ENCODE measurements at places on chromosomes 11 and 22. TPM values are rescaled to one million over a fixed set of nuclear protein-coding genes. Genes with fewer than 3 reads are reported as not detected.

Gene CELSR1
- 0.83 TPM for total RNA-seq

Gene RIBC2
- 3.5 TPM for total RNA-seq

Gene CCND1
- 1.5 TPM for total RNA-seq

Gene ARHGEF17
- 0.07 TPM for total RNA-seq

Gene KRTAP5-2
- total RNA-seq = not detected

DNA sequence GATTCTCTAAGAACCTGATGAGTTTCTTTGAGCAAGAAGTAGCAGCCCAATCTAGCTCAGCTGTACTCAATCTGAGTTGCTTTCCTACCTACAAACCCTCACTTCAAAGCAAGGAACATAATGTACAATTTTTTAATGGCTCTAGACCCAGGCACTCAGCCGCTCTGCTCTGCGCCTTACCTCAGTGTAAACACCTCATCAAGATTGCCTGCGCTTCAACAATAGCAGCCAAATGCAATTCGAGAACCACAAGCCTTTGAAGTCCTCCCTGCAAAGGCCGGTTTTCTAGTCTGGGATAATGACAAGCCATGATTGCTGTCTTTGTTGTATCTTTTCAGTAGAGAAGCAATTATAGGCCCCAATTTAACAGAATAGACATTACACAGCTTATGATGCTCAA lies 38.0 kb downstream of the JHY start:
- no peaks in the 10 kb centered on the region for H3K36me3 ChIP-seq
- no peak for DNase-seq
- no peak overlapping the region for H3K4me3 ChIP-seq
- H3K27me3 ChIP-seq = no peaks in the 10 kb centered on the region
- H3K4me1 ChIP-seq = no peaks in the 10 kb centered on the region

DNA sequence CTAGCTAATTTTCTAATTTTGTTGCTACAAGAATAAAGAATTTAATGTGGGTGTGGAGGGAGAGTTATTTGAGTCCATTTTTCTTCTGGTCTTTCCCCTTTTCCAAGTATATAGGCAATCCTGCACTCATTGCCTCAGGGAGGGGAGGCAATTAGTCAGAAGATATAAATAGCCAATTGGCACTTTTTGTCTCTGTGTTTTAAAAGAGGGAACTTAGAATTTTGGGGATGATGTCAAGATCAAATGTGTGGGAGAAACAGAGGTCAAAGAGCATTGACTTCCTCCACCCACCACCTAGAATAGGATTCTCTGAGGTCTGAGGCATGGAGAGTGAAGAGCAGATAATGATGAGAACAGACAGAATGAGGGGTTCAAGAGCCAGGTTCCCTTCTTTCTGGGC lies 120.3 kb upstream of the ZC3H12C start:
- H3K27me3 ChIP-seq = peaks cover 13% of the 10 kb centered on the region
- H3K4me1 ChIP-seq = peaks cover 12% of the 10 kb centered on the region
- H3K27ac ChIP-seq = no peak overlapping the region
- H3K36me3 ChIP-seq = no peaks in the 10 kb centered on the region

DNA sequence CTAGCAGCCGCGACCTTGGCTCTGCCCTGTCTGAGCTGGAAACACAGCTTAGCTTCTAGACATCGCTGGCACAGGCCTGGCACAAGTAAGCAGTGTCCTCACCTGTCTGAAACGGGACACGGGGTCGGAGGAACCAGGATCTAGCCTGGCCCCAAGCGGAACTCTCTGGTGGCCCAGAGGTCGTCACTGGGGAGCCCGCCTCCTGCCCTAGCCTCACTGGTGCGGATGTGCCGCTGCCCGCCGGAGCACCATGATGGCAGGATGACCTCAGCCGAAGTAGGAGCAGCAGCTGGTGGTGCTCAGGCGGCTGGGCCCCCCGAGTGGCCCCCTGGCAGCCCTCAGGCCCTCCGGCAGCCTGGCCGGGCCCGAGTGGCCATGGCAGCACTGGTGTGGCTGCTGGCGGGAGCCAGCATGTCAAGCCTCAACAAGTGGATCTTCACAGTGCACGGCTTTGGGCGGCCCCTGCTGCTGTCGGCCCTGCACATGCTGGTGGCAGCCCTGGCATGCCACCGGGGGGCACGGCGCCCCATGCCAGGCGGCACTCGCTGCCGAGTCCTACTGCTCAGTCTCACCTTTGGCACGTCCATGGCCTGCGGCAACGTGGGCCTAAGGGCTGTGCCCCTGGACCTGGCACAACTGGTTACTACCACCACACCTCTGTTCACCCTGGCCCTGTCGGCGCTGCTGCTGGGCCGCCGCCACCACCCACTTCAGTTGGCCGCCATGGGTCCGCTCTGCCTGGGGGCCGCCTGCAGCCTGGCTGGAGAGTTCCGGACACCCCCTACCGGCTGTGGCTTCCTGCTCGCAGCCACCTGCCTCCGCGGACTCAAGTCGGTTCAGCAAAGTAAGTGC lies 871 bp downstream of the SLC35E4 start:
- peak; percentile 33 for DNase-seq
- peak overlapping the region; percentile 91 for H3K4me3 ChIP-seq
- no peak overlapping the region for H3K27ac ChIP-seq

- peaks cover 40% of the 10 kb centered on the region for H3K4me1 ChIP-seq
- no peak for DNase-seq
- no peak overlapping the region for H3K4me3 ChIP-seq
- no peaks in the 10 kb centered on the region for H3K27me3 ChIP-seq
- no peak overlapping the region for H3K27ac ChIP-seq
- peaks cover 3% of the 10 kb centered on the region for H3K36me3 ChIP-seq
These were observed 4.9 kb downstream of the PTDSS2 start for GRCh38 chr11:454801-455565.

GRCh38 chr22:37760152-37760551 lies 47.6 kb upstream of the GCAT start:
- H3K27ac ChIP-seq = no peak overlapping the region
- H3K27me3 ChIP-seq = no peaks in the 10 kb centered on the region
- no peaks in the 10 kb centered on the region for H3K4me1 ChIP-seq
- no peak overlapping the region for H3K4me3 ChIP-seq
- no peak for DNase-seq

GRCh38 chr11:74397501-74398243 lies 561 bp downstream of the PGM2L1 start:
- peaks cover 48% of the 10 kb centered on the region for H3K4me1 ChIP-seq
- peaks cover 5% of the 10 kb centered on the region for H3K36me3 ChIP-seq
- H3K27me3 ChIP-seq = no peaks in the 10 kb centered on the region
- H3K4me3 ChIP-seq = peak overlapping the region; percentile 98

- H3K27me3 ChIP-seq = peaks cover 37% of the 10 kb centered on the region
- H3K4me1 ChIP-seq = peaks cover 13% of the 10 kb centered on the region
- H3K27ac ChIP-seq = no peak overlapping the region
- no peaks in the 10 kb centered on the region for H3K36me3 ChIP-seq
- peak overlapping the region; percentile 59 for H3K4me3 ChIP-seq
- no peak for DNase-seq
These were observed 1.7 kb downstream of the RASL10A start for GRCh38 chr22:29313576-29314466.

DNA sequence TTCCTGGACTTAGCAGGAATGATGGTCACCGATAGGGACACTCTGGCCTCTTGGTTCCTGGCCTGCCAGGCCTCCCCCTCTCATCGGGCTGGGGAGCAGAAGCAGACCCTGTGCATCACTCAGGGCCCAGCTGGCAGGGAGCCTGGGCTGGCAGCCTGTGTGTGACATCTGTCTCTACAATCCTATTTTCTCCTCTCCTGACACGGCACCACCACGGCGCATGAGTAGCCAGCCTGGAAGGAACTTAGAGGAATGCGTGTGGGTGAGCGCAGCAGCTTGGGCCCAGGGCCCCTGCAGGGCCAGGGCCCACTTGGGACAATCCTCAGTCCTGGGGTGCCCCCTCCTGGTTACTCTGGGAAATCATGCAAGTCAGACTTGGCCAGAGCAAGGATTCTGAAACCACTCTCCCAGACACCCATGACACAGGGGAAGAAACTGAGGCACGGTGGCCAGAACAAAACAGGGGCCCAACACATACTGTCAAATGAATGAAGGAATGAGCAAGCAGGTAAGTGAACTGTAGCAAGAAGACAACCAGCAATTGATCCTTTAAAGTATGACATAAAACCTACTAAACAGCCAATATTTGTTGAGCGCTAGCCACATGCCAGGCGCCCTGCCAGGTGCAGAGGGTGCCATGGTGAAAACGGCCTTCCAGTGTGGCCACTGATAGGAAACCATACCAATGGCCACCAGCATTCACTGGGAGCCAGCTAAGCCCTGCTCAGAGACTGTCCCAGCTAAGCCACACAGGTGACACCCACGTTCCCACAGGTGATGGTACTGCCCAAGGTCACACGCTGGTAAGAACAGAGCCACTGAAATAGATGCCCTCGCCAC lies 13.3 kb downstream of the RSPH14 start:
- no peak overlapping the region for H3K4me3 ChIP-seq
- H3K4me1 ChIP-seq = peaks cover 5% of the 10 kb centered on the region
- H3K36me3 ChIP-seq = no peaks in the 10 kb centered on the region
- H3K27ac ChIP-seq = no peak overlapping the region
- no peaks in the 10 kb centered on the region for H3K27me3 ChIP-seq
- DNase-seq = peak; percentile 72

DNA sequence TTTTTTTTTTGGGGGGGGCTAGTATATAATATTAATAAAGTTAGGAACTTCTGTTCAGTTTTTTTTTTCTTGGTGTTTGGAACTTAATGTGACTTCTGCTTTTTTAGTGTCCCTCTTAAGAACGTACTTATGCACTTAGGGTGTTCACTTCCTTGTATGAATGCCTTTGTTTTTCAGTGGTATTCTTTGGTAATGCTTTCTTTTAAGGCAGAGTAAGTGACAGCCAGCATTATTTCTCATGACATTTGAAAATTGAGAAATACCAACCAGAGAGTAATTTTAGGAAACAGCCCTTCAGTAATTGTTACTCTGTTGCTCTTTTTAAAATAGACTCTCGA lies 2.4 kb downstream of the GRK3 start:
- H3K4me1 ChIP-seq = peaks cover 51% of the 10 kb centered on the region
- no peak overlapping the region for H3K27ac ChIP-seq
- peaks cover 6% of the 10 kb centered on the region for H3K36me3 ChIP-seq
- peak overlapping the region; percentile 99 for H3K4me3 ChIP-seq
- peaks cover 20% of the 10 kb centered on the region for H3K27me3 ChIP-seq

DNA sequence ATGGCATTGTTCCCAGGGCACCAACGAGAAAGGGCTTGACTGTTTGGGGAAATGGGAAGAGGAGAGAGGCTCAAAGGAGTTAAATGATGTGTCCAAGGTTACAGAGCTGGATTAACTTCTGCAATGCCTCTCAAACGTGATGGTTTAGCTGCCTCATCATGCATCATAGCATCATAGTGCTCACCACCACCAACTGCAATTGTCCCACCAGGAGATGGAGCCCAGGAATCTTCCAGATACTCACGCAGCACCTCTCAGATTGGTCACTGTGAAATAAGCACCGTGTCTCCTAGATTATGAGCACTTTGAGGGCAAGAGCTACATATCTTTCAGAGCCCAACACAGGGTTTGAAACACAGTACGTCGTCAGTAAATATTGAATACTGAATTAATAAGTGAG lies 69.2 kb downstream of the PRSS23 start:
- H3K27ac ChIP-seq = no peak overlapping the region
- no peak overlapping the region for H3K4me3 ChIP-seq
- H3K36me3 ChIP-seq = no peaks in the 10 kb centered on the region
- no peak for DNase-seq

- no peaks in the 10 kb centered on the region for H3K36me3 ChIP-seq
- DNase-seq = no peak
- no peaks in the 10 kb centered on the region for H3K4me1 ChIP-seq
These were observed 1086.3 kb downstream of the FAM181B start for GRCh38 chr11:81647374-81647773.

DNA sequence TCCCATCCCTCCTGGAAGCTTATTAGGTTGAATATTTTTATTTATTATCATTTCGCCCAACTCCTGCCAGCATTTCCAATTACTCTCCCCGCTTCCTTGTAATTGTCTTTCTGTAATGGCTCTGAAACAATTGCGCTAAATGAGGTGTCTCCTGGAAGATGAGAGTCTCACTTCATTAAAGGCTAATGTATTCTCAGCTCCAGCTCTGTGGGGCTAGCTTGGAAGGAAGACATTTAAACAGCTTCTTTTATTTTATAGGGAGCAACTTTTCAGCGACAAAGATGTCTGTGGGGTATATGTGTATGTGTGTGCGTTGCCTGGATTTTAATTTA lies 86.6 kb downstream of the PKNOX2 start:
- no peak overlapping the region for H3K4me3 ChIP-seq
- no peak for DNase-seq
- no peak overlapping the region for H3K27ac ChIP-seq
- peaks cover 11% of the 10 kb centered on the region for H3K27me3 ChIP-seq
- no peaks in the 10 kb centered on the region for H3K36me3 ChIP-seq

DNA sequence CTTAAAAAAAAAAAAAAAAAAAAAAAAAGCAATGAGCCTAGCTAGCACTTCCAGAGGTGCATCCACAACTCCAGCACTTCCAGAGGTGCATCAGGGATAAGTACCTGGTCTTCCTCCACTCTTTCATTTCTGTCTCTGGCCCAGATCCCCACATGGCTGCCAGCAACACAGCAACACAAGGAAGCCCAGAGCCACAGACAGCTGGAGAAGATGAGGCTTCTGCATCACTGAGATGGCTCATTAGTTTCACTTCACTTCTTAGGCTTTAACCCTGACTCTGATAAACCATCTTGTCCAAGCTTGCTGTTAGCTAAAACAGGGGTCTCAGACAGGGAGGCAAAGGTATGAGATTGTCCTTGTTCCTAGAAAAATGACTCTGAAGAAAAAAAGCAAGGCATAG lies 35.6 kb downstream of the PC start:
- no peak for DNase-seq
- no peak overlapping the region for H3K4me3 ChIP-seq
- H3K27me3 ChIP-seq = no peaks in the 10 kb centered on the region
- no peaks in the 10 kb centered on the region for H3K4me1 ChIP-seq
- no peak overlapping the region for H3K27ac ChIP-seq
- H3K36me3 ChIP-seq = no peaks in the 10 kb centered on the region

DNA sequence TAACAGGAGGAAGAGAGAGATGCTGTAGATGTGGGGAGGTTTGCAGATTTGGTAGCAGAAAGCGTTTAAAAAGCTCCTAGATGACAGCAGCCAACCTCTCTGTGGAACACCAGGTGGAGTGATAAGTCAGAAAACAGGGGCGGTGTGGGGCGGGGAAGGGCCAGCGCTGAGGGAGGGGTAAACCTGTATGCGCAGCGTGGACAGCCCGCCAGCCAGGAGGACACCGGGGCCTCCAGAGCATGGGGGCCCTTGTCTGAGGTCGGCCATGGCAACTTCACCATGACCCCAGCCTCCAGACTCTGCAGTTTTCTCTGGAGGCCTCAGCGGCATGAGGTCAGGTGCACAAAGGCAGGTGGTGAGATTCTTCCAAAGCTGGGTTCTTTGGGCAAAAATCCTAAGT lies 423.7 kb downstream of the BRD1 start:
- peaks cover 27% of the 10 kb centered on the region for H3K27me3 ChIP-seq
- H3K4me3 ChIP-seq = no peak overlapping the region
- H3K36me3 ChIP-seq = no peaks in the 10 kb centered on the region
- H3K4me1 ChIP-seq = no peaks in the 10 kb centered on the region
- DNase-seq = no peak

GRCh38 chr22:38461057-38461413 lies 6.0 kb upstream of the KCNJ4 start:
- peak overlapping the region; percentile 36 for H3K4me3 ChIP-seq
- H3K27ac ChIP-seq = no peak overlapping the region

GRCh38 chr11:82994604-82995230 lies 77.0 kb downstream of the RAB30 start:
- H3K4me1 ChIP-seq = peaks cover 77% of the 10 kb centered on the region
- no peak for DNase-seq
- peaks cover 5% of the 10 kb centered on the region for H3K36me3 ChIP-seq
- no peak overlapping the region for H3K27ac ChIP-seq

- no peaks in the 10 kb centered on the region for H3K4me1 ChIP-seq
- no peaks in the 10 kb centered on the region for H3K36me3 ChIP-seq
- H3K27ac ChIP-seq = no peak overlapping the region
- no peak for DNase-seq
- no peaks in the 10 kb centered on the region for H3K27me3 ChIP-seq
- H3K4me3 ChIP-seq = no peak overlapping the region
These were observed 30.6 kb upstream of the RFPL3 start for GRCh38 chr22:32327066-32327465.
